ENCODE measurements at places on chromosomes 6 and 20.

DNA sequence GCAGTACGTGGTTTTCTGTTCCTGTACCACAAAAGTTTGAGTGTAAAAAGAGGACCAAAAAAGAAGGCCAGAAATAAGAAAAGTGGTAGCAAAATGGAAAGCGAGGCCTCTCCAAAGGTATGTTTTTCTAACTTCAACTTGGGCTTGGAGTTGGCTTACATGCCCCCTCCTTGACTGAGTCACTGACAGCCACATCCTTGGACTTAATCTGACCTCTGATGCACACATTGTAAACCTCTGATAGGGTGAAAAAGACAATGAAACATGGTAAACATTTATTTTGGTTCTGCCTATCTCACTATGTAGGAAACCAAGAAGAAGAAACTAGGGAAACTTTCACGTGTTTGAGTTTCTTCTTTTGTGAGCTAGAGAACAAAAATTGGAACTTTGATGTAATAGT, 503.2 kb upstream of the ID4 start:
- DNase-seq = no peak

- DNase-seq = no peak
These were observed 183.1 kb downstream of the GMPR start for GRCh38 chr6:16421462-16421960.

DNA sequence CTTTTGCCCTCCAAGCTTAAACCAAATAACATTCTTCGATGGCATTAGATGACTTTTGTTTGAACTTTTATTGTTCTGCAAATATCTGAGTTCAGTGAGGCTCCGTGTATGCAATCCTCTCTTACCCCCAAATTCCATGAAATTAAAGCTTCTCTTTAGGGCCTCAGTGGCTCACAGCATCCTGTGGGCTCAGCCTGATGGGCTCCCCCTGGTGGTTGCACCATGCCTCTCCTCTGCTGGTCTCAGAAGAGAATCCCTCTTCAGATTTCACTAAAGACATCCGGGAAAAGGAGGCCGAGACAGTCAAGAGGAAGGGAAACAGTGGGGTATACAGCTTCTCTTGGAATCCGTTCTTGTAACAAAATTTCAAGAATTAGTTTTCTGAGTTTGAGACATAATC, 331.6 kb upstream of the NT5E start:
- DNase-seq = no peak

DNA sequence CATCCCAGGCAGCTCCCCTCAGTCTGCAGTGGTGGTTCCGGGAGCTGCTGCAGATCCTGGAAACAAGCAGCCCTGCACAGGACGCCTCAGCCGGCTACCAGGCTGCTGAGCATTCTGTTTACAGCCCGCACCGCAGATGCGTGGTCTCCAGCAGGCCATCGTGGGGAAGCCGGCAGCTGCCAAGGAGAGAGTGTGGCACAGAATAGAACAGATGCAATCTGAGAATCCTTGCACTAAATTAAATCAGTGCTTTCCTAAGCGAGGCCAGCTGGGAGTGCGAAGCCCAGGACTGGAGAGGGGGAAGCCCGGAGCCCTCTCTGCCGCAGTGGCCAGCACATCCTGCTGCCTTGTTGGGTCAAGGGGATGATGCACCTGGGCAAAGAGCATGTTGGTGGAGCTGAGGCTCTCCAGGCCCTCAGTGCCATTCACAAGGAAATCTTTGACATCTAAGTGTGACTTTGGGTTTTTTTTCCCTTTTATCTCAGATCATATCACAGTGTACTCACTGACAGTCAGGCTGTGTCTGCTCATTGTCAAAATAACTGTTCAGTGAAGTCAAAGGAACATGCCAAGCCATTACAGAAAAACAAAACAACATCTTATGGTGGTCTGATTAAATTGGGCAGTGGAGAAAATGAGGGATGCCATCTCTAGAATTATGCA, 118.1 kb downstream of the SYNDIG1 start:
- no peak for DNase-seq

DNA sequence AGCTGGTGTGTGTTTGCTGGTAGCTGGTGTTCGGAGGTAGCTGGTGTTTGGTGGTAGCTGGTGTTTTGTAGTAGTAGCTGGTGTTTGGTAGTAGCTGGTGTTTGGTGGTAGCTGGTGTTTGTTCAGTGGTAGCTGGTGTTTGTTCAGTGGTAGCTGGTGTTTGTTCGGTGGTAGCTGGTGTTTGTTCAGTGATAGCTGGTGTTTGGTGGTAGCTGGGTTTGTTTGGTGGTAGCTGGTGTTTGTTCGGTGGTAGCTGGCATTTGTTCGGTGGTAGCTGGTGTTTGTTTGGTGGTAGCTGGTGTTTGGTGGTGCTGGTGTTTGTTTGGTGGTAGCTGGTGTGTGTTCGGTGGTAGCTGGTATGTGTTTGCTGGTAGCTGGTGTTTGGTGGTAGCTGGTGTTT, 48.0 kb downstream of the BMP7 start:
- no peak for DNase-seq

DNA sequence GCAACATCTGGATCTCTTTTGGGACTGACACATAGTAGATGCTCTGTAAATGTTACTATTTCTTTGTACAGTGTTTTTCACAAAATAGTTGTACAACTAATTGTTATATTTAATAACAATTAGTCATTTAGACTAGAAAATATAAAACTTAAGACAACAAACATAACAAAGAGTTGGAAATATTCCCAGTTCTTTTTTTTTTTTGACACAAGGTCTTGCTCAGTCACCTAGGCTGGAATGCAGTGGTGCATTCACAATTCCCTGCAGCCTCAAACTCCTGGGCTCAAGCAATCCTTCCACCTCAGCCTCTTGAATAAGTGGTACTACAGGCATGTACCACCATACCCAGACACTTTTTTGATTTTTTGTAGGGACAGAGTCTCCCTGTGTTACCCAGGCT, 105.8 kb downstream of the UTRN start:
- no peak for DNase-seq

DNA sequence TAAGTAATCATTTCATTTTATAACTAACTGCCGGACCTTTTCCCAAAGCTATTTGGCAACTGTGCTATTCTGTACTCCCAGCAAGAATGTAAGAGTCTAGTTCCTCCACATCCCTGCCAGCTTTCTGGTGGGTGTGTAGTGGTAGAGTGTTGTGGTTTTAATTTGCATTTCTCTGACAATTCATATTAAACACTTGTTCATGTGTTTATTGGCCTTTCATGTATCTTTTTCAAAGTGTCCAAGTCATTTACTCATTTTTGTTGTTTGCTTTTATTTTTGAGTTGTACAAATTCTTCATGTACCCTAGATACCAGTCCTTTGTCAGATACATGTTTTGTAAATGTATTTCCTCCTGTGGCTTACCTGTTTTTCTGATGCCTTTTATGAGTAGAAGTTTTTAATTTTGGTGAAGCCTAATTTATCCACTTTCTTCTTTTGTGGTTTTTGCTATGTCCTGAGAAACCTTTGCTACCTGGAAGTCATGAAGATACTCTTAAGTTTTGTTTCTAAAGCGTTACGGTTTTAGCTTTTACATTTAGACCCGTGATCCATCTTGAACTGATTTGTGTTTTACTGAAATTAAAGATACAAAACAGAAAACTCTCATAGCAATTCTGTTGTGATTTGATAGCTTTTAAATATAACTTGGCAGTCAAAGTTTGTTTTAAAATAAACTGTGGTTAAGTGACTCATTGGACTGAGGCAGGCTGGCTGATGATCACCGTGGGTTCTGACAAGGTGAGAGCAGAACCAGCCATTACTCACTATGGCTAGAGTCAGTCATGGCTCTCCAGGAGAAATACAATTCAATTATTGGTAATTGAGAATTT, 8.0 kb downstream of the MYLIP start:
- peak; percentile 21 for DNase-seq

- DNase-seq = no peak
These were observed 4.5 kb upstream of the NKAIN4 start for GRCh38 chr20:63258781-63259180.

GRCh38 chr6:37381579-37381978, 27.8 kb downstream of the RNF8 start:
- no peak for DNase-seq

GRCh38 chr6:5215799-5216198, 45.0 kb downstream of the LYRM4 start:
- no peak for DNase-seq

DNA sequence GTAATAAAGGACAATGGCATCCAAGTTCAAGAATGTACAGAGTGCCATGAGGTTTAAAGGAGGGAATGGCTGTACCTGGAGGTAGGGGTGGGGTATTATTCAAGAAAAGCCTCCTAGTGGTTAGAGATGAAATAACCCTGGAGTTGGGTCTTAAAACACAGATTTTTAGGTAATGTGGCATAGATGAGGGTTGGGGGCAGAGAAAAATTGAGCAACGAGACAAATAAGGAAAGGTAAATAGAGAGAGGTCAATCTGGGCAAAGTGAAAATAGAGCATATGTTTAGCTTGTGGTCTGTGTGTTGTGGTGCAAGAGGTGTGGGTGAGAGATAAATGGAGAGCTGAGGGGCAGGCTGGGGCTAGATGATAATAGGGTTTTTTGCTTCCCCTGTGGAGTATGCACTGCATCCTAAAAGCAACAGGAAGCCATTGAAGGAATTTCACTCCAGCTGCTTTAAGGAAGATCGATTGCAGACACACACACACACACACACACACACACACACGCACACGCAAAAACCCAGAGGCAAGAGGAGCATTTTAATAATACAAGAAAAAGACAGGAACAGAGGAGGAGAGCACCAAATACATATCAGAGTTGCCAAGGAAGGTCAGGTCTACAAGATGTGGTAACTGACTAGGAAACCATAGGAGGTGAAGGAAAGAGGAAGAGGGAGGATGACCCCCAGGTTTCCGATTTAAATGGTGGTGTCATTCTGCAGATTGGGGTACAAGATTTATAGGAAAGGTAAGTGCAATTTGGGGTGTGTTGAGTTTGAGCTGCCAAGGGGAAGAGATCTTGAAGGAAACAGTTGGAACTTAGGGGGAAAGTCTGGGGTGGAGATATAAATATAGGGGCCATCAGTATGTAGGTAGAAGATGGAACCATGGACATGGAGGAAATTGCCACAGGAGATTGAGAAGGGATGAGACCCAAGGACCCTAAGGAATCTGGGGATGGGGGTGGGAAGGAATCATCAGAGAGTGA, 31.3 kb upstream of the ADGRF1 start:
- no peak for DNase-seq

- no peak for DNase-seq
These were observed 371.7 kb upstream of the MMS22L start for GRCh38 chr6:97654674-97655073.

DNA sequence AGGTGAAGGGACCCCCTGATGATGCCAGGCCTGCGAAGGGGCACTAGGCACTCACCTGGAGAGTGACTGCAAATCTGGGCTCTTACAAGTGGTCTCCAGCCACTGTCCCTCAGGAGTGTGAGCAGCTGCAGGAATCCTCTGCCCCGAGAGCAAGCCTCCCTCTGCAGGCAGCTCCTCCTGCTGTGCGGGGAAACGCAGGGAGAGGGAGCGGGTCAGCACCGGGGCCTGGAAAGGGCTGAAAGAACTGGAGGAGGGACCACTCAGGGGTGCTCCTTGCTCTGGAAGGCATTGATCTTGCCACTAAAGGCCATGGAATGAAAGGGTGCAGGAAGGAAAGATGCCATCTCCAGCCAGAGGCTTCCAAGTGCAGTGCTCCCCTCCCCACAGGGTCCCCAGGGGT, 168.0 kb downstream of the CDH4 start:
- DNase-seq = no peak

- no peak for DNase-seq
These were observed 10.1 kb upstream of the NHSL1 start for GRCh38 chr6:138509371-138509770.

GRCh38 chr6:118588626-118589025, 40.5 kb downstream of the PLN start:
- no peak for DNase-seq

DNA sequence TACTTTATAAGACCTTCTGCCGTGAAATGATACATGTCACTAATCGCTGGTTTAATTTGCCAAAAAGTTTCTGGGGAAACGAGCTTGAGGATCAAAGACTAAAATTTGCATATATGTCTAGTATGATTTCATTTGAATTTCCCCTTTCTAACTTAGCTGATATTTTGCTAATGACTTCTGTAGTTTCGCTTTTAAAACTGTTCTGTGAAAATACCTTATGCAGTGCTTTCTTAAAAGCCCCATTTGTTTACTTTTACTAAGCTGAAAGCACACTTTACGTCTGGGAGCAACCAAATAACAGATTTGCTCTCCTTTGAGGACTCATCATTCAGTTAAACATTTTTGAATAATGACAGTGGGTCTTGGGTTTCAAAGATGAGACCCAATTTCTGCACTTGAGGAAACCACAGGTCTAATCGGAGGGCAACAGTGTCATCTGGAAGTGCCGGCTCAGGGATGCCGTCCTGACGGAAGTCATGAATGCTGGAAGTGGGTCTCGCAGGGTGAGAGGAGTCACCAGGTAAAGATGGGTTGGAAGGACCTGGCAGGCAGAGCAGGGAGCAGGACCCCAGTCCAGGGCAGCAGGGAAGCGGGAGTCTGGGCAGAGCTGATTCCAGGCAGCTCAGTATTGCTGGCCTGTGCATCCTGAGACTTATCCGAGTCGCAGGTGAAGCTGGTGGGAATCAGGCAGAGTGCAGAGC, 33.2 kb downstream of the PLEKHG1 start:
- DNase-seq = no peak

- DNase-seq = no peak
These were observed 91.7 kb upstream of the SOX4 start for GRCh38 chr6:21501815-21502214.

DNA sequence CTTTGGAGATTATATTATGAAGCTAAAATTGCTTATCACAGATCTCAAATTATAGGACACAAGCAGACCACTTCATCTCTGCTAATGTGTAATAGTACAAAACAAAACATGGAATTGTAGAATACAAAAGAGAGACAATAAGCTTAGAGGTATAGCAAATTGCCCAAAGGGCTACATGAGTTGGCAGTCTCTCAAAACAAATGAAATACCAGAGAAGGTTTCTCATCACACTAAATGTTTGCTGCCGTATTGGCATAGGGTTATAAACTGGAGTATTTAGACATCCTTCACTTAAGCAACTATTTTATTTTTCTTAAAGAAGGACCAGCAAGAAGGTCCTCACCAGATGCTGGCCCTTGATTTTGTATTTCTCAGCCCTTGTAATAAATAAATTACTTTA, 5.9 kb upstream of the EYA4 start:
- no peak for DNase-seq

GRCh38 chr6:138795809-138796603, at the start of gene ECT2L:
Gene ECT2L, plus strand, starts transcription at chr6:138796087. Its CDS starts 17,188 bp downstream, at chr6:138813275.
- no peak for DNase-seq

DNA sequence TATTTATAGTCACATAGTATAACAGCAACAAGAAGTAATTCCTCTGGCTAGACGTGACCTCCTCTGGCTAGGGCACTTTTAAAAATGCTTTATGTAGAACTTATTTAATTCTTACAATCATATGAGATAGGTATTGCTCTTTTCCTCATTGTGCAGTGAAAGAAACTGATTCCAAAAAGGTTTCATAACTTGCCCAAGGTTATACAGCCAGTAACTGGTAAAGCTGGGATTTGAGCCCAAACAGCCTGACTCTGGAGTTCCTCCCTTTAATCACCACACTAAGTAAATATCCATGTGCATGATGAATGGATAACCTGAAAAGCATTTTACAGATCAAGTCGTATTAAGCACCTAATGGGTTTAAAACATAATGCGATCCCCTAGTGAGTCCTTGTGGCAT, 214.6 kb downstream of the PRL start:
- DNase-seq = no peak

GRCh38 chr6:12528581-12529363, 187.8 kb upstream of the PHACTR1 start:
- no peak for DNase-seq

Data from activated T-helper 1 cell treated with Interleukin-2 at 50 U/mL for 16 hours (primary cell).